ENCODE measurements at places on chromosomes 12 and 14.
A peak's percentile ranks its signal among the peaks of the same experiment; 100 is the strongest.

DNA sequence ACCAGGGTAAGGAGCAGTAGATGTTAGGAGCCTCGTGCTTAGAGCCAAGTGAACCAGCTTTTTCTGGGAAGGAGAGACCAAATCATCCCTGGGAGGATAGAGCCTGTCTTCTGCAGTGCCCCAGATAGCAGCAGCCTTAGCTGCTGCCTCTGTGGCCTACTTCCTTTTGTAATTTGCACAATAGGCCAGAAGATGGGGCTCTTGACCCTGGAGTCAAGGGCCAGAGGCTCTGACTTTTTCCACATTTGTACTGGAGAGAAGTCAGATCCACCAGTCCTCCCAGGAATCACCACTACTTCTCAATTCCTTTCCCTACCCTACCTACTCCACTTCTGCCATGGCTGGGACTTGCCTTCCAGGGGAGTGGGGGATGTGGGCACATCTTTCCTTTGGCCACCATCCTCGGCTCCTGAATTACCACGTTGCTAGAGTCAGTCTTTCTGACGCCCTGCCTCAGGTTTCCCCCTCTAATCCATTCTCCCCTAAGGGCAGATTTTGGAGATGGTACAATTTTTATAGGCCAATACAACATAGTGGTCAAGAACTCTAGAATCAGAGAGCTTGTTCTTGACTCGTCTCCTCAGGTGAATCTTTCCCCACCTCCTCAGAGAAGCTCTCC, 3.3 kb upstream of the SLC4A8 start:
- H3K27ac ChIP-seq, result no peak overlapping the region
- peaks cover 5% of the 10 kb centered on the region for H3K4me1 ChIP-seq
- no peaks in the 10 kb centered on the region for H3K36me3 ChIP-seq
- H3K4me3 ChIP-seq, result no peak overlapping the region
- no peak for DNase-seq
- no peaks in the 10 kb centered on the region for H3K27me3 ChIP-seq

DNA sequence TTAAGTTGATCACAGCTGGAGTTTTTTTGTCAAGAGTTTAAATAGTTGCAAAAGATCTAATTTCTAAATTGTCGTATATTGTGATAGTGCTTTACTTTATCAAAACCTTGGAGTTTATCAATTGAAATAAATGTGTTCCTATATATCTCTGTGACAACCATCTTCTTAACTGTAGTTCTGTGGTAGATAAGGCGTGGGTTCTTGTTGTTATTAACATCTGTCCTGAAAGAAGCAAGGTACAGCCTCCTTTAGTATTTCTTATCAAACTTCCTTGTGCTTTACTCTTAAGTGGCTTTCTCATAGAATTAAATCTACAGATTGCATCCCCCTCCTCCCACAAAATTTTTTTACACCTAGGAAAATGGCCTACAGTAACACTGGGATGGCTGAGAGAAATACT, 7.3 kb downstream of the SCYL2 start:
- H3K27me3 ChIP-seq, result no peaks in the 10 kb centered on the region
- H3K36me3 ChIP-seq, result peaks cover 7% of the 10 kb centered on the region
- H3K4me1 ChIP-seq, result peaks cover 56% of the 10 kb centered on the region

- no peaks in the 10 kb centered on the region for H3K4me1 ChIP-seq
- no peak overlapping the region for H3K4me3 ChIP-seq
- H3K27ac ChIP-seq, result no peak overlapping the region
These were observed 128.4 kb downstream of the METTL25 start for GRCh38 chr12:82486524-82487235.

- DNase-seq, result no peak
- H3K36me3 ChIP-seq, result no peaks in the 10 kb centered on the region
- H3K27ac ChIP-seq, result peak overlapping the region; percentile 19
- peak overlapping the region; percentile 48 for H3K4me3 ChIP-seq
- peaks cover 15% of the 10 kb centered on the region for H3K4me1 ChIP-seq
These were observed 162.1 kb upstream of the IFNG-AS1 start for GRCh38 chr12:67826946-67827720.

- H3K36me3 ChIP-seq, result no peaks in the 10 kb centered on the region
- no peak overlapping the region for H3K27ac ChIP-seq
- DNase-seq, result no peak
These were observed 377.7 kb downstream of the NUAK1 start for GRCh38 chr12:105761075-105761474.

GRCh38 chr12:6277982-6278438, 32.5 kb upstream of the PLEKHG6 start:
- no peaks in the 10 kb centered on the region for H3K4me1 ChIP-seq
- H3K27ac ChIP-seq, result no peak overlapping the region
- H3K4me3 ChIP-seq, result peak overlapping the region; percentile 66
- peaks cover 77% of the 10 kb centered on the region for H3K27me3 ChIP-seq
- DNase-seq, result no peak

GRCh38 chr14:105011312-105011990, 9.4 kb downstream of the CDCA4 start:
- peaks cover 29% of the 10 kb centered on the region for H3K36me3 ChIP-seq
- DNase-seq, result no peak
- H3K4me1 ChIP-seq, result peaks cover 45% of the 10 kb centered on the region
- H3K4me3 ChIP-seq, result no peak overlapping the region

DNA sequence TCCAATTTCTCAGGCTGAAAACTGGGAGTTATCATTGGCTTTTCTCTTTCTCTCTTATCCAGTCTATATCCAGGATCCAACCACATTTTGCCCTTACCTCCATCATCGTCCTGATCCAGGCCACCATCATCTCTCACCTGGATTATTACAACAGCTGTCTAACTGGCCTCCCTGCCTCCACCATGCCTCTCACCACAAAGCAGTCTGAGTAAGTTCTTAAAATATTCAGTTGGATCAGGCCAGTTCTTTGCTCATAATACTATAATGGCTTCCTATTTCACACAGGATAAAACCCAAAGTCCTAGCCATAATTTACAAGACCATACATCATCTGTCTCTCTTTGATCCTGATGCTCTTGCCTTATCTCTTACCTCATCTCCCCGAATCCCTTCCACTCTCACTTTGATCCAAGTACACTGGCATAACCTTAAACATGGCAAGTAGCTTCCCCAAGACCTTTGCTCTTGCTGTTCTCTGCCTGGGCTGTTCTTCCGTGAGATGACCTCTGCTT, 133.4 kb upstream of the RAP1B start:
- H3K36me3 ChIP-seq, result no peaks in the 10 kb centered on the region
- H3K4me3 ChIP-seq, result no peak overlapping the region
- H3K27me3 ChIP-seq, result no peaks in the 10 kb centered on the region
- peaks cover 13% of the 10 kb centered on the region for H3K4me1 ChIP-seq

GRCh38 chr14:54642801-54643695, 76.1 kb downstream of the SAMD4A start:
- no peaks in the 10 kb centered on the region for H3K36me3 ChIP-seq
- H3K4me3 ChIP-seq, result no peak overlapping the region
- no peak for DNase-seq
- peaks cover 45% of the 10 kb centered on the region for H3K27me3 ChIP-seq
- no peaks in the 10 kb centered on the region for H3K4me1 ChIP-seq

DNA sequence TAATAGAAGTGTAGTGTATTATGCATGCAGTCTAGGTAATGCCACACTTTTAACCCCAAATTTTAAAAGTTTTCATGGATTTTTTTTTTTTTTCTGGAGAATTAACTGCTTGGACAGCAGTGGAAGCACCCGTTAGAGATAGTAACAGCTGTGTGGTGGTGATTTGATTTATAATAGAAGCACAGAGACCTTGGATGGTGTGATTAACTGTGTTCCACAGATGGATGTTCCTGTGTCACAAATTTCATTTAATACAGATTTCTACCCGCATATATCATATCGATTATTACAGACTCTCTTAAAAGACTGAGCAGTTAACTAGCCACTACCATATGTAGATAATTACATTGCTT, 47.0 kb downstream of the IFT81 start:
- no peaks in the 10 kb centered on the region for H3K27me3 ChIP-seq
- no peak for DNase-seq
- no peak overlapping the region for H3K4me3 ChIP-seq

DNA sequence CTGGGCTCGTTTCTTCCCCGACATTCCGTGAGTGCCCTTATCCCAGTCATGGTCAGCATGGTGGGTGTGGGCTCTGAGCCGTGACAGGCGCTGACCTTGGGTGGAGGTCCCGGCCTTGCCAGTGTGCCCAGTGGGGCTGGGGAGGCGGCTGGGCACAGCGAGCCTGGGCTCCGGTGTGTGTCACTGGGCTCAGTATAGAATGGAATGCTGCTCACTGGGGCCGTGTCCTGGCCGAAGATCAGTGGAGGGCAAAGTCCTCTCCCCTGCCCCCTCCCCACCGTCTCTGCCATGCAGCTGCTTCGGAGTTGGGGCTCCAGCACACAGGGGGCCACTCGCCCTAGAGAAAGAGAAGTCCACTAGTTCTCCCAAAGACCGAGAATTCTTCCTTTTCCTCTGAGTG, 164.4 kb downstream of the TSPAN9 start:
- H3K4me1 ChIP-seq, result no peaks in the 10 kb centered on the region
- H3K27me3 ChIP-seq, result peaks cover 32% of the 10 kb centered on the region
- no peak for DNase-seq
- no peak overlapping the region for H3K4me3 ChIP-seq

DNA sequence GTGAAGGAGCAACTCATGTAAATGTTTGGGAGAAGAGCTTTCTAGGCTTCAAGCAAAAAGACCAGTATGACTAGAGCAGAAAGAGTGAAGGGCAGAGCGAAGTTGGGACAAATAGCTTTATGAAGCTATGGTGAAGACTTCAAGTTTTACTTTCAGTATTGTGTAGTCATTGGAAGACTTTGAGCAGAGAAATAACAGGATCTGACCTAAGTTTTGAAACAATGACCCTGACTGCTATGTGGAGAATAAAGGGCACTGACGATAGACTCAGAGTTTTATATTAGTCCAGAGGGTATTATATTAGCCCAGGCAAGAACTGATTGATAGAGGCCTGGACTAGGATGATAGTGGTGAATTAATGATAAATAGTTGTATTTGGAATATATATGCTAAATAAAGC, 187.3 kb downstream of the KTN1 start:
- no peak for DNase-seq
- H3K27me3 ChIP-seq, result peaks cover 36% of the 10 kb centered on the region
- H3K36me3 ChIP-seq, result peaks cover 2% of the 10 kb centered on the region
- H3K27ac ChIP-seq, result no peak overlapping the region
- H3K4me1 ChIP-seq, result no peaks in the 10 kb centered on the region

DNA sequence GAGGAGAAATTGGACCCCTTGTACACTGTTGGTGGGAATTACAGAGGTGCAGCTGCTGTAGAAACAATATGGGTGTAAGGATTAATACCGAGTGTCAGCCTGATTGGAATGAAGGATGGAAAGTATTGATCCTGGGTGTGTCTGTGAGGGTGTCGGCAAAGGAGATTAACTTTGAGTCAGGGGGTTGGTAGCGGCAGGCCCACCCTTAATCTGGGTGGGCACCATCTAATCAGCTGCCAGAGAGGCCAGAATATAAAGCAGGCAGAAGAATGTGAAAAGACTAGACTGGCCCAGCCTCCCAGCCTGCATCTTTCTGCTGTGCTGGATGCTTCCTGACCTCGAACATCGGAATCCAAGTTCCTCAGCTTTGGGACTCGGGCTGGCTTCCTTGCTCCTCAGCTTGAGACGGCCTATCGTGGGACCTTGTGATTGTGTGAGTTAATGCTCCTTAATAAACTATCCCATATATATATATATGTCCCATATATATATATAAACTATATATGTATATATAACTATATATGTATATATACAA, 38.4 kb upstream of the PPP2R5C start:
- DNase-seq, result no peak
- no peaks in the 10 kb centered on the region for H3K27me3 ChIP-seq
- H3K27ac ChIP-seq, result peak overlapping the region; percentile 96
- H3K36me3 ChIP-seq, result peaks cover 17% of the 10 kb centered on the region

DNA sequence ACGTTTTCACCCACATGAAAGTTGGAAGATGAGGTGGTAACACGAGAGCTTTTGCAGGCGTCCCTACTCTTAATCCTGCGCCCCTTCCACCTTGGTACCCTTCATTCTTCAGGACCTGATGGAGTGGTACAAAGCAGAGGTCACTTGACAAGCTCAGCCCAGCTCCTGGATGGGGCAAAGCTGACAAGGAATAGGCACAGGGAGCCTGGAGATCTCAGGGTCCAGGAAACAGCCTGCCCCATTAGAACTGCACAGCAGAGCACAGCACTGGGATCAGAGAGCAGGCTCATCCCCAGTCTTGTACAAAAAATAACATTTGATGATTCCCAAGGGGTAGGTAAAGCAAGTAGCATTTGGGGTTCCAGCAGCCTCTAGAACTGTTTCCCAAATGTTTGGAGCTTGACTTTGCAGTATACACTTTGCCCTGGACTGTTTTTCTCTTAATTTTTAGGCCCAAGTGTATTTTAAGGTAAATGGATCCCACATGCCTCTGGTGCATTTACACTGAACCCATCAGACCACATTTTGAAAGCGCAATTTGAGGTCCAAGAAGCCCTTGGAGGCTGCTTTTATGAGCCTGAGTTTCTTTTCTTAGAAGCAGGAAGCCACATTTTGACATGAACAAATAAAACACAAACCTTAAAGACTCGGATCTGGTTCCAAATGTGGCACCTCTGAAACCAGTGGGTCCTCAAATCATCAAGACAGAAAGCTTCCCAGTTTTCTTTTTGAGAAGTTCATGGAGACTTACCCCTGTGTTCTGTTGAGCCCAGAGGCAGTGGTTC, 633 bp downstream of the TC2N start:
- peak overlapping the region; percentile 95 for H3K4me3 ChIP-seq
- H3K4me1 ChIP-seq, result peaks cover 76% of the 10 kb centered on the region

GRCh38 chr14:99389174-99389826, 91.4 kb downstream of the SETD3 start:
- no peak for DNase-seq
- H3K27ac ChIP-seq, result no peak overlapping the region
- H3K27me3 ChIP-seq, result peaks cover 18% of the 10 kb centered on the region
- no peaks in the 10 kb centered on the region for H3K36me3 ChIP-seq

- H3K4me3 ChIP-seq, result no peak overlapping the region
- H3K36me3 ChIP-seq, result no peaks in the 10 kb centered on the region
- H3K27ac ChIP-seq, result no peak overlapping the region
- no peak for DNase-seq
- H3K27me3 ChIP-seq, result no peaks in the 10 kb centered on the region
- H3K4me1 ChIP-seq, result no peaks in the 10 kb centered on the region
These were observed 146.1 kb upstream of the LRIG3 start for GRCh38 chr12:59066445-59066844.

DNA sequence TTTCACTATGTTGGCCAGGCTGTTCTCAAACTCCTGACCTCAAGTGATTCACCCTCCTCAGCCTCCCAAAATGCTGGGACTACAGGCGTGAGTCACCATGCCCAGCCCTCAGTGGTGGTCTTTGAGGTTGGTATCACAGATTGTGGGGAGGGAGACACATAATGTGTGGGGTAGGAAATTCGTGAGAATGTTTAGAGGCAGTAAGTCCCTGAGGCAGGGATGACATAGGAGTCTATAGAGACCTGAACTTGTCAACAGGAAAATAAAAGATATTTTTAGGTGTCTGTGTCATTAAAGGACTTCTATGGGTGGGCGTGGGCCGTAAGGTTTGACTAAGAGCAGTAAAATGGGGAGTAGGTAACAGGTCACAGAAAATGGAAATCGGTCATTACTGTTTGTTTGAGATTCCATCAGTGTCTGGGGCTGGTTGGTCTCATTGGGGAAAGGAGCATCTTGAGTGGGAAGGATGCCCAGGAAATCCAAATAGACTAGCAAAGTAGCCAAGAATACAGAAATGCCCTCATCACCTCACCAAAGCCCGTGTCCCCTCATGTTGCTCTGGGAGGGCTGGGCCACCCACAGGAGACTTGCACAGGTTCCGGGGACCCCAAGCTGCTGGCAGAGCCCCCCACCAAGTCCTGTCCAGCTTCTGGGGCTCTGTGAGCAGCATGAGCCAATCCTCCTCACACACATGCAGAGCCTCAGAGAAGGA, 63.6 kb upstream of the BCL2L14 start:
- DNase-seq, result no peak
- H3K27ac ChIP-seq, result peak overlapping the region; percentile 97
- no peaks in the 10 kb centered on the region for H3K27me3 ChIP-seq

- H3K27ac ChIP-seq, result no peak overlapping the region
- peaks cover 52% of the 10 kb centered on the region for H3K4me1 ChIP-seq
- H3K36me3 ChIP-seq, result peaks cover 2% of the 10 kb centered on the region
These were observed 16.1 kb upstream of the KRT73 start for GRCh38 chr12:52634266-52635056.
